Keratinocyte (primary cell): ENCODE measurements at places on chromosomes 7 and 10. TPM values are rescaled to one million over a fixed set of nuclear protein-coding genes. Genes with fewer than 3 reads are reported as not detected.

The SAMD9L gene
- 4.2 to 6.8 TPM (median 6.5 TPM) in 3 replicates for polyA plus RNA-seq

The OR2A42 gene
- polyA plus RNA-seq = not detected in 3 replicates

The CHRM2 gene
- polyA plus RNA-seq = not detected in 3 replicates

DNA sequence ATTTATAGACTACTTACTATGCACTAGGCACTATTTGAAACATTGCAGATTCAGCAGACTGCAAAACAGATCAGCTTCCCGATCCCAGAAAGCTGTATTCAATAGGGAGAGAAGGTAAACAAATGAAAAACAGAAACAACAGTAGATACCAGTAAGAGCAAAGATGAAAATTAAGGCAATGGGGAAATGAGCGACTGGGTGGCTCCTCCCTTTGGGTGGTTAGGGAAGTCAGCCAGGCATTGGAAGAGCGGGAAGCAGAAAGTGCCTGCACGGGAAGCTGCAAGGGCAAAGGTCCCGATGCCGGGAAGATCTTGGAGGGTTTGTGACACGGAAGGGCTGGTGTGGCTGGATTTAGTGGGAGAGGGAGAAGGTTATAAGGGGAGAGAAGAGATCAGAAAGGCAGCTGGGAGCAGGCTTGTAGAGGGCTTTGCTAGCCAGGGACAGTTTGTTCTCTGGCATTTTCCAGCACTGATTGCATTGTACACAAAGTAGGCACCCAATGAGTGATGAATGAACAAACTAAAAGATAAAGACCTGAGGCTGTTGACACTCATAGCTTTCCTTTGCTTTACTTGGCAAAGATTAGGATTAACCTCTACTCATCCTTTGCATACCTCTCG is 67.8 kb downstream of the NAMPT start:
- DNase-seq = no peak
- H3K4me3 ChIP-seq = no peak overlapping the region
- H3K27me3 ChIP-seq = no peaks in the 10 kb centered on the region
- no peaks in the 10 kb centered on the region for H3K36me3 ChIP-seq
- peaks cover 26% of the 10 kb centered on the region for H3K4me1 ChIP-seq

- no peak overlapping the region for H3K4me3 ChIP-seq
- no peaks in the 10 kb centered on the region for H3K27me3 ChIP-seq
- no peak for DNase-seq
- H3K36me3 ChIP-seq = peaks cover 18% of the 10 kb centered on the region
These were observed 89.1 kb downstream of the SMURF1 start for GRCh38 chr7:99054781-99055180.

DNA sequence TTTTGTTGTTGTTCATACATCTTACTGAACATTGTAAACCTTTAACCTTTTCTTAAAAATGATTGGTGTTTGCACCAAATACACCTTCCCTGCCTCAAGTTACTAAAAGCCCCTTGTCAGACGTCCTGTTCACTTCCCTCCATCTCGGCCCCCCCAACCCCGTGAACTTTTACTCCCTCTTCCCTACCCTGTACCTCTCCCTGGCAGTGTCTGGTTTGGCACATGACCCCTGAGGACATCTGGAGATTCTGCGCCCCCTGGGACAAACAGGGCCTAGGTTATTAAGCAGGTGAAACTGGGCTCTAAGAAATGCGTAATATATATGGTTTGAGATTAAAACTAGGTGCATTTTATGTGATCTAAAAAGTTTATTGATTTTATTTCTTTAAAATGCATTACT is 1.4 kb downstream of the PPP2R2D start:
- H3K36me3 ChIP-seq = peaks cover 4% of the 10 kb centered on the region
- H3K4me1 ChIP-seq = peaks cover 22% of the 10 kb centered on the region
- peak overlapping the region; percentile 77 for H3K4me3 ChIP-seq
- no peaks in the 10 kb centered on the region for H3K27me3 ChIP-seq
- DNase-seq = no peak
- peak overlapping the region; percentile 86 for H3K27ac ChIP-seq

- H3K27me3 ChIP-seq = no peaks in the 10 kb centered on the region
- no peak for DNase-seq
- H3K4me1 ChIP-seq = peaks cover 1% of the 10 kb centered on the region
- no peak within 1 kb of the TSS for H3K27ac ChIP-seq
- peaks cover 18% of the 10 kb centered on the region for H3K36me3 ChIP-seq
- no peak within 1 kb of the TSS for H3K4me3 ChIP-seq
These were observed at the start of gene PGAM2 for GRCh38 chr7:44065431-44066110. TSS of gene PGAM2 (minus strand) at chr7:44065567. CDS start at chr7:44065529, 38 bp downstream.

DNA sequence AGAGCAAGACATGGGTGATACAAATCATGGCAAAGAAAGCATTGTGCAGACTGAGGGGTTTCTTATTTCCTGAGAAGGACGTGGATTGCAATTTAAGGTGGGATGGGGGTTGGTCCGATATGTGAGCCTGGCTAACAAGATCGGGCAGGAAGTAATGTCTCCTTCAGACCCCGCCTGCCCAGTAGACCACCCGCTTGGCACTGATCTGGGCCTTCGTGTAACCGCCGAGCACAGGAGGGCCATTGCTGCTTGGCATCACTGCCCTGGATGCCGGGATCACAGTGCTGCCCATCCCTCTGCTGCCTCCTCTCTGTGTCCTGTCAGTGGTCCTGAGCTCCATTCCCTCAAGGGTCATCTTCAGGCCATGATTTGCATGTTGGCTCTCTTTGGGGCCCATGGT is 214.6 kb upstream of the ZNF32 start:
- no peak overlapping the region for H3K27ac ChIP-seq
- H3K4me3 ChIP-seq = no peak overlapping the region
- no peaks in the 10 kb centered on the region for H3K36me3 ChIP-seq
- no peaks in the 10 kb centered on the region for H3K4me1 ChIP-seq
